ENCODE measurements at places on chromosomes 13 and 19.

DNA sequence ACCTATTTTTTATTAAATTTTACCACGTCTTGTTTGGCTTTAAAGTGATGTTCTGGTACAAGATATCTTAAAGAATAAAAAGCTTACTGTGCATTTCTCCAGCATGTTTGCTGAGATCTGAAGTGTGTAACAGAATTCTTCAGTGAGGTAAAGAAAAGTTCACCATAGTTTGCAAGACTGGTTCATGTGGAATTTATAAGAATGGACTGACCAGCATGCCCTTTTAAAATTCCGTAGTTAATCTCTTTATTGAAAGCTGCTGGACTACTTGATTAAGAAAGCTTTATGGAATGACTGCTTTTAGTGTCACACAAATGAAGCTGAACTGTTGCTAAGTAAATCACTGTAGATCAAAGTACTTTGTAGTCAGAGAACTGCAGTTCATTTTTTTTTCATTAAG is 119.2 kb downstream of the GPC6 start:
- no peak for DNase-seq

GRCh38 chr19:51341066-51341465 is 873 bp downstream of the VSIG10L start:
- no peak for DNase-seq

GRCh38 chr13:30394751-30395191 is 27.5 kb upstream of the UBE2L5 start:
- no peak for DNase-seq

DNA sequence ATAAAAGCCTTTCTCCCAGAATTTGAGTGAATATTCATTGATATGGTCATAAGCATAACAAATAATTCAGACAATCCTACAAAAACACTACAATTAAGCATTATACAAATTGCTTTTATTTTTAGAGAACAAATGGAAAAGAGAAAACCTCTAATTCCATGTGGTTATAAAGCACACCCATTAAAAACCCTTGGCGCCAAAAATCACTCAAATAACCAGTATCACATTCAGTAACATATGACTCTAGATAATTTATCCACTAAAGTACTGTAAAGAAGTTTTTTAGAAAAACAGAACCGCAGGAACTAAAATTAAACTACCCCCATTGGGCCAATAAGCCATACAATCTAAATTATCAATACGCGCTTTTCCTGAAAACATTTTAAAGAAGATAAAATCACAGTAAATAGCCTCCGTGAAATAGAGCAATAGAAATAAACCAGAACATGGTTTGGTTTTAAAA is 569 bp downstream of the LCP1 start:
- DNase-seq: no peak

DNA sequence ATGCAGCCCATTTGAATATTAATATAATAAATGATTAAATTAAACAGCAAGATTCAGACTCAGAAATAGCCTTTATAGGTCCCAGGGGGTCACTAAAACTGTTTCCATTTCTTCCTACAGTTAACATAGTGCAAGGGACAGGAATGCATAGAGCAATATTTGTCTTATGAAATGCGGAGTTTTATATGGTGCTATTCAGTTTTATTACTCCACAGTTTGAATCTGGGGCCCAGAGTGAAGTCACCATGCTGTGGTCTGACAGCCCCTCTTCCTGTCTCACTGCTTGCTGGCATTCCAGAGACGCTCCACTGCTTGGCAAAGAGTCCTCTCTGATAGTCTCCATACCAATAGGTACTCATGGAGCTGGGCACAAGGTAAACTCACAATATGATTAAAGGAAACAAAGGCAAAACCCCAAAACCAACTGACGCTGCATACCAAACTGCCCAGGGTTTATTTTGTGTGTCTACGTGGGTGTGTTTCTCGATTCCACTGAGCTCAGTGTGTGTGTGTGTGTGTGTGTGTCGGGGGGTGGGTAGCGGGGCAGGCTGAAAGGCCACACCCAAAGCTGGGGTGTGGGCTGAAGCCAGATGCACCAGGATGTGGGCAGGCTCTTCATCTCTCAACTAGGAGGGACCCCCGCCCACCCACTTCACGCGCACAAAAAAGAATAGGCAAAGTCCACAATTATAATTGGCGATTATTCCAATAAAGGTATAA is 277.9 kb downstream of the TSHZ3 start:
- DNase-seq: no peak

- no peak for DNase-seq
These were observed 1250.7 kb upstream of the SPRY2 start for GRCh38 chr13:81591528-81592220.

- DNase-seq: no peak
These were observed 4.6 kb upstream of the CDC42EP5 start for GRCh38 chr19:54477650-54478049.

- no peak for DNase-seq
These were observed 462.5 kb upstream of the SLITRK5 start for GRCh38 chr13:87208636-87209035.

- DNase-seq: no peak
These were observed 952.4 kb downstream of the PCDH17 start for GRCh38 chr13:58583966-58584365.

DNA sequence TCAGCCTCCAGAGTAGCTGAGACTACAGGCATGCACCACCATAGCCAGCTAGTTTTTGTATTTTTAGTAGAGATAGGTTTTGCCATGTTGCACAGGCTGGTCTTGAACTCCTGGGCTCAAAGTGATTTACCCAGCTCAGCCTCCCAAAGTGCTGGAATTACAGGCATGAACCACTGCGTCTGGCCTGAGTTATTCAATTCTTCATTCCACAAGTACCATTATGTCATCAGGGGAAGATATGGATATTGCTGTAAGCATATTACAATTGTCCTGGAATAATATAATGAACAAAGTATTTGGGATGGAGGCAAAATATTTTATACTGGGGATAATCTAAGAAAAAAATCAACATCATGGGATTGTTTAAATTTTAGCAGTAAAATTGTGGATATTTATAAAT is 646.0 kb upstream of the SLITRK6 start:
- DNase-seq: no peak

- no peak for DNase-seq
These were observed 2.1 kb downstream of the P2RY11 start for GRCh38 chr19:10113592-10113963.

DNA sequence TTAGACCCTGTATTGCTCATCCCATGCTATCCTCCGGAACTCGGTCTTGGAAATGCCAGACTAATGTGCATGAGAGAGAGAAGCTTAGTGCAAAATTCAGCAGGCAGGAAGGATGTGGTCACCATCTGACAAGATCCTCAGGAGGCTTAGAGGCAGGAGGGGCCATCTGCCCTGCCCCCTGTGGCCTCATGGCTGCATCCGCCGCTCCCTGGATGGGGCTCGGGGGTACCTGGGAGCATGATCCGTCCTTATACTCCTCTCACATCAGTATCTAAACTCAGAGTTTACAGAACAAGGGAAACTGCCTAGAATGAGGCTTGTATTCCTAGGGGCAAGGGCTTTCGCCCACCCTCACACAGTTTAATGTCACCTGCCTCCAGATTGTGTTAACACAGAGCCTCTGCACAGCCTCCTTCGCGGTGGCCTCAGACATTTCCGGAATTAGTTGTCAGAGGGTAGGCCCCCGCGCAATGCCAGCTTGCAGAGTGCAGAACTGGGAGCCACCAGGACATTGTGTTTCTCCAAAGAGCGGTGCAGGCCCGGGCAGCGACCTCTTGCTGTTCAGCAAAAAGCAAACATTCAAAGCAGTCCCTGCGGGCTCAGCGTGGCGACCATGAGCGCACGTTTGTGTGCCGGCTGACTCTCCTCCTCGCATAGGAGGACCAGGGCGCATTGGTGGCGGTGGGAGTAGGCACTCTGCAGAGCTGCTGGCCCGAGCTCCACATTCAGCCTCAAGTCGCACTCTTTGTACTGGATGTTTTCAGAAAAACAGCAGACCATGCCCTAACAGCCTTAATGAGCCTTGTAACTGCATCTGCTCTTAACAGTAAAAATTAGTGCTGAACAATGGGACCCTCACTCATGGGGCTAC is 39.1 kb downstream of the GPR12 start:
- peak; percentile 8 for DNase-seq

DNA sequence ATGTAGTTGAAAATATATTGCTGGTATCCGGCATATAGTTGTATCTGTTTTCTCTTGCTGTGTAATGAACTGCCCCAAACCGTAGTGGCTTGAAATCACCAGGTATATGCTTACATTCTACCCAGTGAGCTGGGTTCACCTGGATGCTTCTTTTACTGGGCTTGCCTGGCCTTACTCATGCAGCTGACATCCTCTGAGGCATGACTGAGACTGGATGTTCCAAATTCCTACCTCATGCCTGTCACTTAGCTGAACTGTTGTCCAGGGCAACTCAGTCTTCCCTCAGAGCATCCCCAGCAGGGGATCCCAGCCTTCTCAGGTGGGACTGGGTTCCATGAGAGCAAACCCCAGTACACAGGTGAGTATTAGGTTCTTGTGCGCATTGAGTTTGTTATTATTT is 66.8 kb downstream of the IFT88 start:
- DNase-seq: no peak

GRCh38 chr19:50602089-50602422 is 33.8 kb upstream of the LRRC4B start:
- no peak for DNase-seq

Data from activated CD4-positive, alpha-beta T cell treated with anti-CD3 and anti-CD28 coated beads for 24 hours (primary cell).